Fibroblast of skin of right biceps (primary cell): ENCODE measurements at places on chromosomes 12 and 14.

- no peak for DNase-seq
These were observed 16.5 kb downstream of the SCNN1A start for GRCh38 chr12:6358881-6359280.

DNA sequence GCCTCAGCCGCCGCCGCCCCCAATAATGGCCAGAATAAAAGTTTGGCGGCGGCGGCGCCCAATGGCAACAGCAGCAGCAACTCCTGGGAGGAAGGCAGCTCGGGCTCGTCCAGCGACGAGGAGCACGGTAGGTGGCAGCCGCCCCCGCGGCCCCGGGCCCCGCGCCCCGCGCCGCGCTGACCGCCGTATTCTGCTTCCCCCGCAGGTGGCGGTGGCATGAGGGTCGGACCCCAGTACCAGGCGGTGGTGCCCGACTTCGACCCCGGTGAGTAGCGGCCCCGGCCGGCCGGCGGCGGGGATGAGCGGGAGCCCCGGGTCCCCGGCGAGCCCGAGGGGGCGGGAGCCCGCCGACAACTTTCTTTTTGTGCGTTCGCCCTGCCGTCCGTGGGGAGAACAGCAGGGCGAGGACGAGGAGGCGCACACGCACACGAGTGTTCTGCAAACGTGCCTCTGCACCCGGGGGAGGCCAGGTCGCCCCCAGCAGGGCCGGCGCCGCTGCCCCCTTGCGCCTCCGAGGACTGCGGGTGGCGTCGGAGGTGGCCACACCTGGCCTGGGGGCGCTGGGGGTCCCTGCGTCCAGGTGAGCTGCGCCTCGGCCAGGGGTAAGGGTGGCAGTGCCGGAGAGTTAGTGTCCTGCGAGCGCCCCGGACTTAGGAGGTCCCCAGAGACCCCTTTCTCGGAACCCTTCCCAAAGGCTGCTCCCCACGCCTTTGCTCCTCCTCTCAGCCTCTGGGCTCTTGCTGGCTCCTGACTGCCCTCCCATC lies 794 bp downstream of the RCOR1 start:
- DNase-seq: peak; percentile 48

GRCh38 chr14:72315714-72316113 lies 383.5 kb downstream of the RGS6 start:
- no peak for DNase-seq

GRCh38 chr12:116222358-116222757 lies 55.1 kb downstream of the MED13L start:
- peak; percentile 87 for DNase-seq

GRCh38 chr12:119694111-119694510 lies 26.2 kb downstream of the PRKAB1 start:
- DNase-seq: no peak

DNA sequence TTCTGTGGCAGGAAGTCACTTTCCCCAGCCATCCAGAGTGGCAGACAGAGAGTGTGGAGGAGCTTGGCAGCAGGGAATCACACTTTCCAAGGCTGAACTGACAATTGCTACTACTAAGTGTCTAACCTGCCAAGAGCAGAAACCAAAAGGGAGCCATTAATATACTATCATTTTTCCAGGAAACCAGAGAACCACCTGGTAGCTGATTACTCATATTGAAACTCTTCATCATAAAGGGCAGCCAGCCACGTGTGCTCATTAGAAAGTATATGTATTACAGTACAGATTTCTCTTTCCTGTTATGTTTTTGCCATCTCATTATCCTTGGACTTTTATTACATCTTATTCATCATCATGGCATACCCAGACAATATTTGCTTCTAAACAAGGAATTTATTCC lies 374.9 kb downstream of the GXYLT1 start:
- DNase-seq: no peak

DNA sequence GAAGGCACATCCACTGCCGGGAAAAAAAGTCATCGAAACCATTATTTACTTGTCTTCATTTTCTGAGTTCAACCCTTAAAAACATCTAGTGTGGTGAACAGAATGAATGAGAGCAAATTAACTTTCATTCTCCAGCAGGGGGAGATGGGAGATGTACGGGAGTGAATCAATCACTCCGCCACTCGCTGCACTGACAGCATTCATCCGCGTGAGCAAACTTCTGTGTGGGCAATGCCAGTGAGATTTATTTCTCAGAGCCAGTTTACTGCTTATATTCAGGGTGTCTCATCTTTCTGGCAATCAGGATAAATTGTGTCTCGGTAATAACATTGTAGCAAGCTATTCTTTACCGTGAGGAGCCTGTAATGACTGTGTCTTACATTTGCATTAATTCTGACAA lies 463.6 kb upstream of the MIS18BP1 start:
- no peak for DNase-seq

DNA sequence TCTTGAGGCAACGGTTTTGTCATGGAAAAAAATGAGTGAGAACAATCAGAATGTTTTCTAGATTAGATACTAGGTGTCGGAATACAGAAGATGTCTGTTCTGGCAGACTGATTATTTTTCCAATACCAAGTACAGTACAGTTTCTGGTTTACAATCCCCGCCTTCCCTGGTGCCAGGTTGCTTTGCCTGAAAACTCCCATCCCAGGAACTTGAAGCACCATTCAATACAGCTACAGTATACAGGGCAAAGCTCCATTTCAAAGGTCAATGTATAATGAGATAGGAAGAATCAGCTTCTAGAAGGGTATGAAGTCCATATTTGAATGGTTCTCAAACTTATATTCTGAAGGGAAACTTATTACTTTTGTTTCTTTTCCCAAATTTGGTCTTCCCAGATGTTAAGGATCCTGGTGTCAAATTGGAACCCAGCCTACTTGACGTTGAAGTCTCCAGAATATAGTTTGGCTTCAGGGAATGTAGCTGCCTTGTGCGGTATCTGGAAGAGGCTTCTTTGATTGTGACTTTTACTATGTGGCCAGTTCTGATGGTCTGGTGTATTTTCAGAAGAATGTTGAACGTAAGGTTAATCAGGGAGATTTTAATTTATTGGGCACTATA lies 238.0 kb upstream of the ATP2B1 start:
- no peak for DNase-seq

- DNase-seq: no peak
These were observed 41.0 kb downstream of the HECTD4 start for GRCh38 chr12:112341046-112341825.

DNA sequence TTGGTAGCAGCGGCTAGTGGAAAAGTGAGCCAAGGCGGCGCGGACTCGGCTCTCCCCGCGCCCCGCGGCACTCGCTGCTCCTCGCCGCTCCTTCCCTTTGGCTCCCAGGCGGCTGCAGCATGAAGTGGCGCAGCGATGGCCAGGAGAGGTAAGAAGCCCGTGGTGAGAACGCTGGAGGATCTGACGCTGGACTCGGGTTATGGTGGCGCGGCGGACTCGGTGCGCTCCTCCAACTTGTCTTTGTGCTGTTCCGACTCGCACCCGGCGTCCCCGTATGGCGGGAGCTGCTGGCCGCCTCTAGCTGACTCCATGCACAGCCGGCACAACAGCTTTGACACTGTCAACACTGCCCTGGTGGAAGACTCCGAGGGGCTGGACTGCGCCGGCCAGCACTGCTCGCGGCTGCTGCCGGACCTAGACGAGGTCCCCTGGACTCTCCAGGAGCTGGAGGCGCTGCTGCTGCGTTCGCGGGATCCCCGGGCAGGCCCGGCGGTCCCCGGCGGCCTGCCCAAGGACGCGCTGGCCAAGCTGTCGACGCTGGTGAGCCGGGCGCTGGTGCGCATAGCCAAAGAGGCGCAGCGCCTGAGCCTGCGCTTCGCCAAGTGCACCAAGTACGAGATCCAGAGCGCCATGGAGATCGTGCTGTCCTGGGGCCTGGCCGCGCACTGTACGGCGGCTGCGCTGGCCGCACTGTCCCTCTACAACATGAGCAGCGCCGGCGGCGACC lies 225.6 kb upstream of the CRY1 start:
- DNase-seq: peak; percentile 56

DNA sequence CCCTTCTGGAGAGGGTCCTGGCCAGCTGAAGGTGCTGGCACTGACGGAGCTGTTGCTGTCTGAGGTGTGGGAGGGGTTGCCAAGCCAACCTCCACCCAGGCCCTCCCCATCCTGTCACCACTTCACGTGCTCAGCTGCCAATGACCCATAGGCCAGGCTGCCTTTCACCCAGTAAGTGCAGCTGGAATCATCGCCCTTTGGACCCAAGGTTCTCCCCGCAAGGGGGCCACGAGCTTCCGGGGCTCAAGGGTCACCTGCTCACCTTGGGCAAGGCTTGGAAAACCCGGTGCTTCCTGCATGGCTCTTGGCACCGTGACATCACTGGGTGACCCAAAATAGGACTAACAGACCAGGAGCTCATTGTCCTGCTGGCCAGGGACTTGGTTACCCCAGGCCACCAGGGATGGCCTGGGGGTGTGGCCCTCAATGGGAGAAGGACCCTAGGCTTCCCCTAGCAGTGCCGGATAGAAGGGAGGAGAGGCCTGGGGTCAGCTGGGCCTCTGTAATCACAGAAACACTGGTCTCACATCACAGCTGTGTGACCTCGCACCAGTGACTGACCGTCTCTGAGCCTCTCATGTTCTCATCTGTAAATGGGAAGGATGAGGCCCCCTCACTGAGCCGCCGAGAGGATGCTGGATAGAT lies 51.3 kb downstream of the CCDC85C start:
- DNase-seq: no peak

DNA sequence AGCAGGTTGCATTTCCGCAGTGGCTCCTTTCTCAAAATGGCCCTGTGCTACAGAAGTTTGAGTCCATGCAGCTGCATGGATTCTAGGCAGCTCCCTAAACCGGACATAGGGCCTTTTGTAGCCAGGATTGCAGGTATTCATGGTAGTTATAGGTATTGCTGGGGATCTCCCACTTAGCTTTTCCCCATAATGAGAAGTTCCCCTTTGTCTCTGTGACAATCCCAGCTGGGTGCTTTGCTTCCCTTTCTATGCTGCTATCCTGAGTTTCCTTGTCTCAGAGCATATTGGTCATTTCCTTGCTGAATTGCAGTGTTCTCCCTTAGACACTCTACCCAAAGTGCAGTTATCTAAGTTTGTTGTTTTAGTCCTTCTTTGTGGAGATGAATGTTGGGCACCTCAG lies 120.9 kb upstream of the MIS18BP1 start:
- DNase-seq: no peak

- no peak for DNase-seq
These were observed 70.6 kb downstream of the SAMD4A start for GRCh38 chr14:54637270-54638134.

GRCh38 chr14:74616507-74616906 lies 4.5 kb upstream of the LTBP2 start:
- DNase-seq: peak; percentile 93

DNA sequence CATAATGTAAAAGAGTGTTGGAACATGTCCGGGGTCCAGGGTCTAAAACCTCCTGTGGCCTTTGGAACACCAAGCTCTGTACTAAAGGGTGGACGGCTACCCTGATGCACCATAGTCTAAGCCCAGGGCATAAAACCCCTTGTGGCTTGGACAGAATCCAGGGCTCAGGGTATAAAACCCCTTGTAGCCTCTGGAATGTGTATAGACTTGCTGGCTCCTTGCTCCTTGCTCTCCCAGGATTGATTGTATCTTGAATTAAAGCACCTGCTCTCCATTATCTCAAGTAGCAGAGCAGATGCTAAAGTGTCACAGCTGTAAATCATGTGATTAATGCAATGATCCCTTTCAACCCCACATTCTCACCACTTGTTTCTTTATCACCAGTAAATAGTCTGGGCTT lies 556.5 kb downstream of the LRFN5 start:
- DNase-seq: no peak

- no peak for DNase-seq
These were observed 26.9 kb downstream of the HIP1R start for GRCh38 chr12:122862110-122862634.

DNA sequence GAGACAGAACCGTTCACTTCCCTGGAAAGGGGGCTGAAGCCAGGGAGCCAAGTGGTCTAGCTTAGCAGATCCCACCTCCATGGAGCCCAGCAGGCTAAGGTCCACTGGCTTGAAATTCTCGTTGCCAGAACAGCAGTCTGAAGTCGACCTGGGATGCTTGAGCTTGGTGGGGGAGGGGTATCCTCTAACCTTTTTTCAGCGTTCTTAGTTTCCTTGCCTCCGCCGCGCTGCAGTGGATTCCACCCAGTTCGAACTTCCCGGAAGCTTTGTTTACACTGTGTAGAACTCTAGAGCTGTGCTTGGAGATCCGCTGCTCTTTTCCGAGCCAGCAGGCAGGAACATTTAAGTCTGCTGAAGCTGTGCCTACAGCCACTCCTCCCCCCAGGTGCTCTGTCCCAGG lies 45.2 kb upstream of the FKBP4 start:
- DNase-seq: no peak

DNA sequence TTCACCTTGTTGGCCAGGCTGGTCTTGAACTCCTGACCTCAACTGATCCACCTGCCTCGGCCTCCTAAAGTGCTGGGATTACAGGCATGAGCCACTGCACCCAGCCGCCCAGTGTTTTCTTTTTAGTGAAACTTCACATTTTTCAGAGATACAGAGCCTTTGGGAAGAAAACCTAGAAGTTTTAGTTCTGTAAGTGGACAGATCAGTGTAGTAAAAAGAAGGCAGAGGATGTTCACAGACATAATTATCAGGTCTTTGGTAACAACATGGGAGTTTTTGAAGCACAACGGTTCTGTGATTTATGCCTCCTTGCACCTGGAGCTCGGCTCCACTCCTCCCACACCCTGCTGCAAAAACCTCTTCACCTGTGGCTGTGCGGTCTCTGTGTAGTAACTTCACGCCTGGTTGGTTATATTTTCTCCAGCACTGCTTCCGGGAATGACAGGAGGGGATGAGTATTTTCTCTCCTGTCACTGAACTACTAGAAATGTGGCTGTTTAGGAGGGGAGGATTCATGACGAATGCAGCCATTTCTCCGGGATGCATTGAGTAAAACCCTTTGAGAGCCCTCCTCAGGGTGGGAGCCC lies 67.0 kb downstream of the ARF6 start:
- no peak for DNase-seq

- DNase-seq: no peak
These were observed 9.6 kb downstream of the PFKM start for GRCh38 chr12:48128800-48129199.

GRCh38 chr12:129161511-129161910 lies 308.2 kb downstream of the GLT1D1 start:
- DNase-seq: no peak

DNA sequence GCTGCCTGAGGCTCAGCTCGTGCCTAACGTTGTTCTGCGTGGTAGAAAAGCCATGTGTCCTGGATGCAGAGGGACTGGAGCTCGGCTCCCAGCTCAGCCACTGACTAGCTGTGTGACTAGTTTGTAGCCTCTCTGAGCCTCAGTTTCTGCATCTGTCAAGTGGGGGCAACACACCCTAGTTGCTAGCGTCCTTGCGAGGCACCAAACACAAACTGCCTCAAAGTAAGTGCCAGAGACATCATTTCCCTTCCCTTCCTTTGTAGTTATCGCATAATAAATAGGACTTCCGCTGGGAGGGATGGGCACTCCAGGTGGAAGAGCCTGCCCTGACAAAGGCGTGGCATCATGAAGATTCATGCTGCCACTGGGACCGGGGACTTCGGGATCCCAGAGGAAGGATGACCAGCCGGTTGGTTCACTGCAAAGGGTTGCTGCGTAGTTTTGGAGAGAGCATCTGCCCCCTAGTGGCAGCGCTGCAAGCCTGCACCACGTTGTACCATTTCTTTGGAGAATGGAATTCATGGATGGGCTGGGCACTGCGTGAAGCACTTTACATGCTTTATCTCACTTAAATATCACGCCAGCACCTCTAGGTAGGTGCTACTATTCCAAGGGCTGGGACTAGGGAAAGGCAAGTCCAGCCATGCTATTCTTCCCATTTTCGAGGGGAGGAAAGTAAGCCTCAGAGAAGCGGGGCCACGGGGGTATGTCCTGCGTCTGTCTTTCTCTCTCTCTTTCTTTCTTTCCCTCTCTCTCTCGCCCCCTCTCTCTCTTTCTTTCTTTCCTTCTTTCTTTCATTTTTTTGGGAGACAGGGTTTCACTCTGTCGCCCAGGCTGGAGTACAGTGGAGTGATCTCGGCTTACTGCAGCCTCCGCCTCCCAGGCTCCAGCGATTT lies 4.6 kb downstream of the CCDC197 start:
- peak; percentile 59 for DNase-seq
